ENCODE measurements at places on chromosomes 7 and 10.
A peak's percentile ranks its signal among the peaks of the same experiment; 100 is the strongest.

- no peak for DNase-seq
Measured at GRCh38 chr7:105227391-105227790, 161.3 kb downstream of the SRPK2 start.

DNA sequence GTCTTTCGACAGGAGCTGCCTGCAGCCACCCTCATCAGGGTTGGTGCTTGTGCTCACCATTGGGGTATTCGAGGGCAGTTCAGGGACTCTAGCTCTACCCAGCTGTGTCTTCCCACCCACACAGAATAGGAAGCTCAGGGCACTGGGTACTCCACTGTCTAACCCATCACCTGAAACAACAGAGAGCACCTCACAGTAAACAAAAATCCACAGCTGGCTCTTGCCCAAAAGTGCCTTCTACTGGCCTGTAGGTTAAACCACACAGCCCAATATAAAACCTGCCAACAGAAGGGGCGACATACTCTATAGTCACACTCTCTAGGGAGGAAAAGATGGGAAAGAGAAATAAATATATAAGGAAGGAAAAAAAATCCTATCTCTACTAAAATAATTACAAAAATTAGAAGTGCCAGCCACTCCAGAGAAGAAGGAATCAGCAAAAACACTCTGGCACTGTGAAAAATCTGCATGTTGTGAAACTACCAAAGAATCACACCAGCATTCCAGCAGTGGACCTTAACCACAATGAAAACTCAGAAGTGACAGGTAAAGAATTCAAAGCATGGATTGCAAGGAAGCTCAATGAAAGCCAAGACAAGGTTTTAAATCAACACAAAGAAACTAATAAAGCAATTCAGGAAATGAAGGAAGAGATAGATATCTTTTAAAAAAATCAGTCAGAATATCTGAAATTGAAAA lies 110.0 kb downstream of the HGF start:
- DNase-seq = no peak

DNA sequence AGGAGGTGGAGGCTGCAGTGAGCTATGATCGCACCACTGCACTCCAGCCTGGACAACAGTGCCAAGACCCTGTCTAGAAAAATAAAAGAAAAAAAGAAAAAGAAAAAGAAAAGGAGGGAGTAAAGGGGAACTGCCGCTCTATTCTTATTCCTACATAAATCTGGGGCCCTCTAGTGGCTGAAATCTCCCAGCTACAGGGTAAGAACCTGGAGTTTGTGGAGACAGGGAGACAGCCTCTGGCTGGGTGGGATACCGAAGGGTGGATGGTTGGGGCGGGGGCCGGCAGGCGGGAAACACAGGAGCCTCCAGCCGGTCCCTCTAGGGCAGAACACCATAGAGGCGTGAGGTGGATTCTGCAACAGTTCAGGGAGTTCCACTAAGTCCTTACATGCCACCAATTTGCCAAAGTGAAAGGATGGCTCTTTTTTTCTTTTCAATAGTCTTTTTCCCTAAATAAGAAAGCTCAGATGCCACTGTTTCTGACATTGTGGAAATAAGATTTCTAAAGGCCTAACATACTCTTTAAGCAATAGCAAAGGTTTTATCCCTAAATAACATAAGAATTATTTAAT lies 117.3 kb downstream of the SVIL start:
- DNase-seq = no peak

GRCh38 chr10:6108631-6109443 lies 20.0 kb downstream of the RBM17 start:
- DNase-seq = no peak

GRCh38 chr7:118013252-118014010 lies 140.2 kb upstream of the CTTNBP2 start:
- DNase-seq = no peak

DNA sequence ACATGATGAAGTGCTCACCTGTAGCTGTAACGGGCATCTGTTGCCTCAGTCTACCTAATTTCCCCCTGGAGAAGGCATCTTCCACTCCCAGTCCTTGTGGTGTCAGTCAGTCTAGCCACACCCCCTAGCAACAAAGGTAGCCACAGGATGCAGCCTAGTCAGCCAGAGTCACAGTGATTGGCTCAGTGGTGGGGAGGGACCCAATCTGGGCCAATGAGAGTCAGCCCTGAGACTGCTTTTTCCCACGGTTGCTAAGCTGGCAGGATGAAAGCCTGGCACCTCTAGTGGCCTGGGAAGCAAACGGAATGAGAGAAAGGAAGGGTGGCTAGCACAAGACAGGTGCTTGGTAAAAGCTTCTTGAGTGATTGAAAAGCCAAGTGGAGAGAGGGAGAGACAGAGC lies 118.6 kb downstream of the SH3PXD2A start:
- DNase-seq = no peak

- peak; percentile 20 for DNase-seq
Measured at GRCh38 chr10:13528875-13529713, at the start of gene BEND7. BEND7 (minus strand) TSS chr10:13529014; CDS start chr10:13528533, 481 bp downstream.

DNA sequence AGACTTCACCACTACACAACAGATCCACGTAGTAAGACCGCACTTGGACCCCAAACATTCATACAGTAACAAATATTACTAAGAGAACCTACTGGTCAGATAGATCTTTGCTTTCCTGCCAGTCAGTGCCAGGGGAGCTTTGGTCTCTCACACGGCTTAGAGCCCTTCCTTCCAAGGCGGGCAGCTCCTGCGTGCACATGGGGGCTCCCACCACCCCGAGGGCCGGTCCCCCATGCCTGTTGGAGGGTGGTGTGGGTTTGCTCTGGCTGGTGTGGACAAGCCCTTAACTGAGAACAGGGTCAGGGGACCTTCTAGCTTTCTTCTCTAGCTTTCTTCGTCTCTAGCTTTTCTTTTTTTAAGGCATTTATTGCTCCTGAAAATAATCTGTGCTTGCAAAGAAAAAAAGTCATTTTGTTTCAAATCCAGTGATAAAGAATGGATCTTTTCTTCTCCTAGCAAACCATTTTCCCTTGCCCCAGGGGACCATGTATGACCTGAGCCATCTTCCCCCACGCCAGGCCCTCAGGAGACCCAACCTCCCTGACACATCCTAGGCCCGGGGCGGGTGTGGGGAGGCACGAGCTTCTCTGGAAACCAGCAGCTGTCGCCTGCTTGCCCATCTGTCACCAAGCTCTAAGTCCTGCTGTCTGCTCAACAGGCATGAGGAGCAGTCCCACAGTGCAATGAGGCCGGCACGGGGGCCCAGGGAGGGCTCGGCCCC lies 591.1 kb downstream of the PTPRN2 start:
- DNase-seq = no peak

DNA sequence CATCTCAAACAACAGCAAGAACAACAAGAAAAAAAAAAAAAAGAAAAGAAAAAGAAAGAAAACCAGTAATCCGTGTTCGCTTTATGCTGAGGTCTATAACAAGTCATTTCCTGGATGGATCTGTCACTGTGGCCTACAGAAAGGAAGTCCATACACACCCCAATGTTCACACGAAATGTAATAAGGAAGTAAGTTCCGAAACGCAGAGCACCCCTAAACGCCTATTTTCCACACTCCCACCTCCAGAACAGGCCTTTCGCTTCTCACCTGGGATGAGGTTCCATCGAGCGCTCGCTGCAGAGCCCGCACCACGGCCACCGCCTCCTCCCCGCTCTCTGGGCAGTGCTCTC lies 735 bp downstream of the ZNF394 start:
- DNase-seq = no peak

DNA sequence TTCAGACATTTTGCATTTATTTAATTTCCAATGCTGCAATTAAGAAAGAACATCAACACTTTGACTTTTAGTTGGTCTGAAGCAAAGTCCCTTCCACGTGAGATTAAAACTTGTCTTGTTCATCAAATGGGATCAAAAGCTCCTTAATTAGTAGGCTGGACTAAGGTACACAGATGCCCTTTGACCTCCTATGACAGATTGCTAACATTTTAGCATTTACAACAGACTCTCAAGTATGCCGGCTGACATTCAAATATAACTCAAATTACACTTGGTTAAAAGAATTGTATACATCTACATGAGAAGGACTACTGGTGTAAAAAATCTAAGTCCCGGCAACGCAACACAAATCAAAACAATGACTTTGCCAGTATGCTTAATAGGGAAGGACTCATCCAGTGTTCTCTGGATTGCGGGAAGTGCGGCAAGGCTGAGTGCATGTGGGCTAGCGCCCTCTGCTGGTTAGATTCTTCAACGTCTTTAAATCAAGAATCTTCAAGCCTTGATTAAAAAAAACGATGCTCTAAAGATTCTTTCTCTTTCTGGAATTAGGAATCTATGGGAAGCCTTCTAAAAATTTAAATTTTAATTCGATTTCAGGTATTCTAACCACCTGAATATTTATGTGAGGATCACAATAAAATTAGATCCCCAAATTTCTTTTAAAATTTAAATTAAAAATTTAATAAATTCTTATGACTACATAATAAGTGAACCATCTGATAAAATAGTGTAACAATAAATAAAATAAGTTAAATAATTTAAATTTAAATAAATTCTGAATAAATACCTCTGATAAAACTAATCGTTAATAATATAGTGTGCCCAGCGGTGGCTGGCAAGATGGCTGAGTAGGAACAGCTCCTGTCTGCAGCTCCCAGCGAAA lies 444.7 kb downstream of the DGKB start:
- peak; percentile 26 for DNase-seq

DNA sequence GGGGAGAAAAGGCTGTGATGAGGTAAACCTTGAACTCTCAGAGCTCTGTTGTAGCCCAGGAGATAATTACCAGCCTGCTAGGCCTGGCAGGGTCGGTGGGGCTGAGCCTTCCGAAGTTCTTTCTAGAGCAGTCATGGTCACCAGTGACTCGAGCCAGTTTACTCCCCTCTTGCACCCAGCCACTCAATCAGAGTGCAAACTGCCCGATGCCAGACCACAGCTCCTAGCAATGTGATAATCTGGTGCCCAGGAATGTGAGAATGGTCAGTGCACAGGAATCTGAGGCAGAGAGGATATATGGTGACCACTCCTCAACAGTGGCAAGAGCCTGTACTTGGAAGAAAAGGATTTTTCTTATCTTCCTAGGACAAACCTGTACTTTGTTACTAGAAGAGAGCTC lies 46.4 kb upstream of the KMT2E start:
- DNase-seq = no peak

- DNase-seq = no peak
Measured at GRCh38 chr7:116630357-116630756, 41.6 kb upstream of the MET start.

- DNase-seq = no peak
Measured at GRCh38 chr7:13115157-13115772, 427.8 kb downstream of the ARL4A start.

- no peak for DNase-seq
Measured at GRCh38 chr10:102291221-102291905, 46.0 kb downstream of the GBF1 start.

DNA sequence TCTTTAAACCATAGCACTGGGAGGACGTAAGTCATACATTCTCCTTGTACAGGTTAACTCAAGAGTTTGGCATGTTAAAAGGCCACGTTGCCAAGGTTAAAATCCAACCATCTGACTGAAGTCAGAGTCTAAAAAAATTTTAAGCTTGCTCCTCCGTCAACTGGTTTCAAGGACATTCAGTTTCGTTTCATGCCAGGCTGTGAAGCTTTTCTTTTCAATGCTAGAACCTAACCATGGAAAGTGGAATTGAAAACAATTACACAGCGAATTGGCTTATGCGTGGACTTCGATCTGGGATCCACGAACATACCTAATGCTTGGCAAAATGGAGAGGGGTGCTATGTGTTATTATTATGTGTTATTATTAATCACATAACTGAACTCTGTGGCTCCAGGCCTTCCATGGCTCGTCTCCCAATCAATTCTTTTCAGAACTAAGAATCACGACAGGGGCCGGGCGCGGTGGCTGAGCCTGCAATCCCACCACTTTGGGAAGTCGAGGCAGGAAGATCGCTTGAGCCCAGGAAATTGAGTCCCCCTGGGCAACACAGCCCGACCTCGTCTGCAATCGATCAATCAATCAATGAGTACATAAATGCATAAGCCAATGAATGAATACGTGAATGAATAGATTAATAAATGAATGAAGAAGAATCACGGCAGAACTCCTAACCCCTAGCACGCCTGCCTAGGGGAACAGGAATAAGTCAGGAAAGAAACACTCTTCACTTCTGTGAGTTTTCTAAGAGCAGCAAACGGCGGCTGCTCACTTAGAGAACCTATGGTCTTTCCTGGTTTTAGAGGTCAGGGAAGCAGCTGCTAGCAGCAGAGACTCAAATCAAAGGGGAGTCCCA lies 733 bp upstream of the ARL5B start:
- peak; percentile 20 for DNase-seq

DNA sequence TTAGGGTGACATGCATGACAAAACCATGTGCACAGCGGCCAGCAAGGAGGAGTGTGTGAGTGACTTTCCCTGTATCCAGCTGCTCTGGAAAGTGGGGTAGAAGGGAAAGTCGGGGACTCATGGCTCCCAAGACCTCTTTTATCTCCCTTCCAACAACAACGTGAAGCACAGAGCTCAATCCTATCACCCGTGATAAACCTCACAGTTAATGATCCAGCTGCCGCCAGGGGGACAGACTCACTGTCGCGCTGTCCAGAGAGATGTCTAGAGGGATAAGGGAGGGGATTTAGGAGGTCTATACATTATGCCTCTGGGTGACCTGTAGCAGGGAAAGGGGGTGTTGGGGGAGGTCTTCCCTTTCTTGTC lies 84.0 kb upstream of the SMNDC1 start:
- no peak for DNase-seq

- DNase-seq = no peak
Measured at GRCh38 chr7:22005151-22005550, 59.5 kb upstream of the CDCA7L start.

DNA sequence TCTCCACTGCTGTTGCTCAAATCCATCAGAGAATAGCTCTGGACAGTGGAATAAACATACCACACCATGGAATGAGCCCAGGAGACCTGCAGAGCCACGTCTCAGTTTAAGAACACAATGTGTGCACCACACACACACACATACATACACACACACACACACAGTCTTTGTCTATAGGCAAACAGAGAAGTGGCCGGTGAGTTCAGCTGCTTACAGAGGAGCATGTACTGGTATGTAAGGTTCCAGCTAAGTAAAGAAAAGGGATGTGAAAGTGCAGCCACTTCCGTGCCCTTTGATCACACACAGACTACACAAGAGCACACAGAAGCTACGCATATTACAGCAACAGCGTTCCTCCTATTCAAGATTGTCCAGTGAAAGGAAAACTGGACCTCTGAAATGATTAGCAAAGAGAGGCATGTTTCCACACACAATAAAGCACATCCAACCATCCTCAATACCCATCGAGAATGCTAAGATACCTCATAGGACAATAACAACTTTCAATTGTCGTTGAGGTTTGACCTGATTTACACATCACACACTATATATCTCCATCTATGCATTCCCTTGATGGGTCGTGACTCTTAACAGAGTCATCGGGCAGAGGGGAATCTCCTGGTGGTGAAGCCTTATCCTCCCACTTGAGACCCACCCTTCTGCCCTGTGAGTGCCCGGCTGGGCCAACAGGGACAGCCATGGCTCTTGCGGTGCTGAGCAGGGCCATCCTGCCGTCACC lies 23.6 kb downstream of the SLC35B4 start:
- DNase-seq = no peak

GRCh38 chr7:158112571-158113320 lies 474.9 kb downstream of the PTPRN2 start:
- no peak for DNase-seq
